ENCODE measurements at places on chromosomes 5 and 9.

DNA sequence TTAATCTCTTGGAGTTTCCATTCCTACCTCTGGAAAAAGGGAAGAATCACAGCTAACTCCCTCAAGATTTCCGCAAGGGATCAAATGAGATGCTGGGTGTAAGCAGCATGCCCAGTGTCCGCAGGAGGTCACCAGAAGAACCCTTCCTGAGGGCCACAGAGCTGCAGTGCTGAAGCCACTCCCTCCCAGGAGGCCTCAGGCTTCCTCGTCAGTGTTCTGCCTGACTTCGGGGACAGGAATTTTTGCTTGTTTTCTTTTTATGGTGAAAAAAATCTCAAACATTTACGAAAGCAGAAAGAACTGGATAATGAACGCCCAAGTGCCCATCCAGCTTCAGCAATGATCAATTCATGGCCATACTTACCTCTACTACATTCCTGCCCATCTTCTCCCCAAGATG lies 183.0 kb downstream of the CDK5RAP2 start:
- DNase-seq, result no peak

- no peak for DNase-seq
These were observed 52.5 kb downstream of the AP3B1 start for GRCh38 chr5:78242001-78242400.

DNA sequence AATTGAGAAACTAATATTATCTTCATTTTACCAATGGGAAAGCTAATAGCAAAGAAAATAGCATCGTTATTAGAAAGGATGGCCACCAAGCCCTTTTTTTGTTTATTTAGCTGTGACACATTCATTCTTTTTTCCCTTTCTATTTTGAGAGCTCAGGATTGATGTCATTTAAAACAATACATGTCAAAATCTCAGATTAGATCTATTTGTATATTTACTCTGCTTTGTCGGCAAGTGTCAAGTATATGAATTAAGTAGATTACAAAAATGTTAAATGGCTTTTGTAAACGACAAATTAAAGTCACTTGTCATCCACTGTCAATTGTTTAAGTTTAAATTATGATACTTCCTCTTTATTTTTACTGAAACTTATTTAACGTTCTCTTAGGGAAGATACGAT lies 118.9 kb downstream of the PAM start:
- no peak for DNase-seq

DNA sequence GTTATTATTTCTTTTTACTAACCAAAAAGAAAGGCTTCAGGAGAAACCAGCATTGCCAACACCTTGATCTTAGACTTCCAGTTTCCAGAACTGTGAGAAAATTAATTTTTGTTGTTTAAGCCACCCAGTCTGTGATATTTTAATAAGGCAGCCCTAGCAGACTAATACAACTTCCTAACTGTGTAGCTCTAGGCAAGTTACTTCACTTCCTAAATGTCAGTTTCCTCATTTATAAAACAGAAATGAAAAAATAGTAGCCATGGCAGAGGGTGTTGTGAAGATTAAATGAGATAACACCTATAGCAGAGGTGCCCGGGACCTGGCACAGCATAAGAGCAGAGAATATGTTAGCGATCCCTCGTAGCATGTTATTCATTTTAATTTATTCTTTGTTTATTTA lies 66.6 kb upstream of the HAND1 start:
- no peak for DNase-seq

DNA sequence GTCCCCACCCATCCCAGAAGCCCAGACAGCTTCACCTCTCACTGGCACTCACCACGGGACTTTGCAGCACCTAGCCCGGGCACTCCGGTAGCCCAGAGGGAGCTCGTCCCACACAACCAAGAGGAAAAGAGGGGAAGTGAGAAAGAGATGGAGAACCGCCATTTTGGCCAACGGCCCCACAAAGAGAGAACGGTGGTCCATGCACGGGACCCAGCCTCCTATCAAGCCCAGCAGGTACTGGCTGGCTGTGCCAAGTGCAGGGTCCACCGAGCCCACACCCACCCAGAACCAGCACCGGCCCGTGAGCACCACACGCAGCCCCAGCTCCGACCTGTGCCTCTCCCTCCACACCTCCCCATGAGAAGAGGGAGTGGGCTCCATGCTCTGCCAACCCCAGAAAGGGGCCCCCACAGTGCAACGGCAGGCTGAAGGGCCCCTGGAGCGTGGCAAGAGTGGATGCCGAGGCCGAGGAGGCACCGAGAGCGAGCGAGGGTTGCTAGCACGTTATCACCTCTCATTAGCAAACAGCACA lies 78.5 kb upstream of the GCNT4 start:
- DNase-seq, result no peak

- DNase-seq, result no peak
These were observed 341.2 kb downstream of the CAAP1 start for GRCh38 chr9:26551451-26551850.

GRCh38 chr5:73303148-73304079 lies 130.4 kb downstream of the TMEM174 start:
- DNase-seq, result no peak

DNA sequence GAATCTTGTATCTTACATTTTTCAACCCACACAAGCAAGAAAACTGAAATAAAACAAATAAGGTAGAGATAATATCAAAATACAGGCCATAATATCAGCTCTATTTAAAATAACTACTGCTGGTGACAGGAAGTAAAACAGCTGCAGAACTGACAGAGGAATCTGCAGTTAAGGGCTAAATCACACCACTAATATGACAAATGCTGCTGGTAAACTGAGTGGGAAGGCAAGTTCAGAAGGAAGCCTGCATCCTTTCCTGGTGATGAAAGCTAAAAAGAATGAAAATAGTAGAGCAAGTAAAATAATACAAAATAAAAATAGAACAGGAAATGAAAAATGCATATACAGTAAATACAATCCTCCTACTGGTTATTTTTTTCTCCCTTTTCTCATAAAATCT lies 1293.7 kb upstream of the C9orf72 start:
- no peak for DNase-seq

GRCh38 chr5:141403387-141403786 lies 809 bp downstream of the PCDHGA9 start:
- no peak for DNase-seq

GRCh38 chr5:96683392-96683791 lies 21.2 kb downstream of the CAST start:
- no peak for DNase-seq

GRCh38 chr5:115575167-115576070 lies 26.9 kb downstream of the TICAM2 start:
- no peak for DNase-seq

DNA sequence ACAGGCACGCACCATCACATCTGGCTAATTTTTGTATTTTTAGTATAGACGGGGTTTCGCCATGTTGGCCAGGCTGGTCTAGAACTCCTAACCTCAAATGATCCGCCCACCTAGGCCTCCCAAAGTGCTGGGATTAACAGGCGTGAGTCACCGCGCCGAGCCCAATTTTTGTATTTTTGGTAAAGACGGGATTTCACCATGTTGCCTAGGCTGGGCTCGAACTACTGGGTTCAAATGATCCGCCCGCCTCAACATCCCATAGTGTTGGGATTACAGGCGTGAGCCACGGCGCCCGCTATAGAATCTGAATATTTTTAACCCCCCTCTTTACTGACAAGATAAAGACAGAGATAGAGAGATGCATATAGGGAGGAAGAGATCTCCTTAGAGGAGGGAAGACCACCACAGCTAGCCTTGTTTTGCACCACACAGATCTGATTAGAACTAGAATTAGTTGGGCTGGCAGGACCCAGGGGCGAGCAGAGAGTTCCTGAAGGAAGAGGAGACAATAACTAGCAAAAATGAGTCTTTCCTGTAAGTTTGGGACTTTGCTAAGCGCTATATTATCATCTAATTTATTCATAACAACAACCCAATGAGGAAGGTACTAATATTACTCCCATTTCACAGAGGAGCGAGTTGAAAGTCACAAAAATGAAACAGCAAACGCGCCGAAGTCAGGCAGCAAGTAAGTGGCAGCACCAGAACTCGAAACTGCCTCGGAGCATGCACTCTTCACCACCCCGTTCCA lies 1.5 kb upstream of the ANKHD1 start:
- no peak for DNase-seq

GRCh38 chr9:100111235-100111634 lies 12.2 kb downstream of the INVS start:
- DNase-seq, result no peak

DNA sequence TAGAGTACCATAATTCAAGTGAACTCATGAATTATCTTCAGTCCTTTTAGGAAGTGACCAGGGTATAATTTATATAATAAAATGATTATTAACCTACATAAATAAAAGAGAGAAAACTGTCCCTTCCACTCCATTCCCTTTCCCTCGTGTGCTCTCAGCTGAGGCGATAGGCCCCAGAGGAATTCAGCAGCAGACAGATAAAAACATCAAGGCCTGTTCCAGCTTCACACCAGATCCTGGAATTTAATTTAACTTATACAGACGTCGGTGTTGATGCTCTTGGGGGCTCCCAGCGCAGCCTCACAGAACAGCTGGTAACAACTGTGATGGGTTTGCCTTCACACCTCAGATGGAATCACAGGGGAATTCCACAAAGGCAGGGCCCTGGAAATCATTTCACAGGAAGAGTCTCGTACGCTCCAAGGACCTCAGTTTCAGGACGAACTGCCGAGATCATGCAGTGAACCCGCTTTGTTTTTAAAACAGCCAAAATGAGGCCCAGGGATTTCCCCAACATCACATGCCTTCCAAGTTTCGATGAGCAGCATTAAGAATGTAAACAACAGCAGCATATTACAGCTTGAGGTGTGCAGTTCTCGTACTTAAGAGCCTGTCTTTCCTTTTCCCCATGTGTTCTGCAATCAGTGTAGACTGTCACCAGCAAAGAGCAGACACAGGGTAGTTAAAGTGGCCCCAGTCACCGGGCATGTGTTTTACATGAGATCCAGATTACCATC lies 73.6 kb upstream of the ALDH1B1 start:
- no peak for DNase-seq

DNA sequence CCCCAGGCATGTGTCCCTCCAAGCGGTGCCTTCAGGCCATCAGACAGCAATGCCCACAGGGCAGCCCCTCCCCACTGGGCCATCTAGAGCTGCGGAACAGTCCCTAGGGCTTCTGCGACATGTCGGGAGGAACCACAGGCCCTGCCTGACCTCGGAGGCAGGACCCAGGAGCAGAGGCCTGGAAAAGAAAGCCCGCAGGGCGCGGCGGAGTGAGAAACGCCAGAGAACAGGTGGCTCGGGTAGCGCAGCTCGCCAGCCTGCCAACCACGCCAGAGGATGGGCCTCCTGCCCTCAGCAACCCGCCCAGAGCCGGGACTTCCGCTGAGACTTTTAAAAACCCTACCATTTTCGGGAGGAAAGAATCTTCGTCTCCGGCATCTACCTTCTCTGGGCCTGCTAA lies 715 bp downstream of the LCN8 start:
- DNase-seq, result no peak

DNA sequence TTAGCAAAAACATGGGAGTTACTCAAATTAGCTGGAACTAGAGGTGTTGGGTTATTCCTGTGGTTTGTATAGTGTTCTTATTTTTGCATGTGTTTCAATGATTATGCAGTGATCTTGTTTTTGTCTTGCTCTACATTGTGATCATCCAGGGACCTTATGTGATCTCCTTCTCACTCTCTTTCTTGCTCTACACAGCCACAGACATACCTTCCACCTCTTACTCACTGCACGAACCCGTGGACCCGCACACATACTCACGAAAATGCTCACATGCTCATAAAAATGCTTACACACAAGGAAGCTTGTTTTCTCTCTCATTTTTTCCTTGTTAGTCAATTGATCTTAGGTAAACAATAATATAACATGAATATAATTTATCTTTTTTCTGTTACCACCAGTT lies 187.1 kb downstream of the KDM4C start:
- no peak for DNase-seq

DNA sequence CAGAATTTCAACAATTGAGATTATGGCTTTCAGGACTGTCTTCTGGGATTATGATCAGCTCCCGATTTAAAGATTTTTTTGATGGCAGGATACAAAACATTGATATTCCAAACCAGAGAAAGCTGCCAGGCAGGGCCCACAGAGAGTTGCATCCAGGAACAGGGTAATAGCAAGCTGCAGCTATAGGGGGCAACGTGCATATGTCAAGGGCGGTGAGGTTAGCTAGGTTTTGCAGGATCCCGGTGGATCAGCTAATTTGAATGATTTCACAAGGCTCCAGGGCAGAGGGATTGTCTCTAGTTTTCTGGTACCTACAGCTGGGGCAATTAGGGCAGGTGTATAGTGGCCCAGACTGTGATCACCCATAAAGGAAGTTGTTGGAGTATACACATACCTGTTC lies 339.4 kb downstream of the CHSY3 start:
- DNase-seq, result no peak

- no peak for DNase-seq
These were observed 1.4 kb upstream of the AGGF1 start for GRCh38 chr5:77028631-77029375.

DNA sequence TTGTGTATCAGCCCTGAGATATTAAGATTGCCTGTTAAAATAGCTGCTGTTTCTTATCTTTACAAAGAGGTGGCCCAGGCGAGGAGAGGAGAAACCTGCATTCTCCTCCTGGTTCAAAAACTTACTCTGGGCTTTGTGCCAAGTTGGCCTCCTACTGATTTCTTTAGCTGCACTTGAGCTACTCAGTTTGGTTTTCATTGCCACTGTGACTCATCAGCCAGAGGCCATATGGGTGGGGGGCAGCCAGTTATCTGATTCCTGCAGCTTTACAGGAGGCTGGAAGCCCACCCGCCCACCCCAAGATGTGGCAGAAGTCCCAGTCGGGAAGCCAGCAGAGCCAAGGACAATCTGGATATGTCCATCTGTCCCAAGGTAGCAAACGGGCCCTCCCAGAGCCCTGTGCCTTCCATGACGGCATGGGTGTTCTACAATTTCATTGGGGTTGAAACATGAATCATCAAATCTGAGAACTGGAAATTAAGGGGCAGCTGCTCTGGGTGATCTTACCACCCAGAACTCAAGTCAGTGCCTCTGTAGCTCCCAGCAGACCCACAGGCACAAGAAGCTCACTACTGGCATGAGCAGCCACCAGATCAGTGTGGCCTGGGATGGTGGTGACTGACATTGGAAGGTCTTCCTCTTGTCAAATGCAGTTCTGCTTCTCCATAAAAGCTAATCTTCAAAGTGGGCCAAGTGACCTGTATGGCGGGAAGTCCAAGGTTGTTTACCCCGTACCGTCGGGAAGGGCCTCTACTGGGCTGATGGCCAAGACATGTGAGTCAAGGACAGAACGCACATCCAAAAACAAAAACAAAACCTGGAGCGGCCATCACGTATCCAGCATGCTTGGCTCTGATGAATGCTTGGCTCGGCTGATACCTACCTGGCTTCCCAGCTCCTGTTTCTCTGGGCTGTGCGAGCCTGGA lies 15.6 kb downstream of the FCN2 start:
- DNase-seq, result no peak

- DNase-seq, result no peak
These were observed 529.3 kb downstream of the DMRTA1 start for GRCh38 chr9:22975951-22976350.

DNA sequence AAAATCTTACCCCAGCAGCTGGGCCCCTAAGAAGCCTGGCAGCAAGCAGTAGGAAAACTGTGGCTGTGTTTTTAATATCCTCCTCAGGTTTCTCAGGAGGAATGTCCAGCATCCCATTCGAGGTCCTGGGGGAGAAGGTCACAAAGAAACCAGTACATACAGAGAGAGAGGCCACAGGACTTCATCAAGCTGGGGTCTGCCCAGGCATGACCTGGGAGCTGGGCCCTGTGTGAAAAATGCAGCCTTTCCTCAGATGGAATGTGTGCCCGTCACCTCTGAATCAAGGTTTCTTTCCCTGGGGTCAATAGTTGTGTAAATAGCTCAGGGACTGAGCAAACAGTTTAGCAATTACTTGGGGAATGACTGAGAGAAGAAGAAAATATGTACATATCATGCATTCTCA lies 33.9 kb upstream of the RAD23B start:
- no peak for DNase-seq

- DNase-seq, result no peak
These were observed at the start of gene FABP6 for GRCh38 chr5:160229190-160229742. FABP6 (plus strand) TSS chr5:160229506; CDS start chr5:160229558, 52 bp downstream.
